ENCODE measurements at places on chromosomes 5 and 9.

DNA sequence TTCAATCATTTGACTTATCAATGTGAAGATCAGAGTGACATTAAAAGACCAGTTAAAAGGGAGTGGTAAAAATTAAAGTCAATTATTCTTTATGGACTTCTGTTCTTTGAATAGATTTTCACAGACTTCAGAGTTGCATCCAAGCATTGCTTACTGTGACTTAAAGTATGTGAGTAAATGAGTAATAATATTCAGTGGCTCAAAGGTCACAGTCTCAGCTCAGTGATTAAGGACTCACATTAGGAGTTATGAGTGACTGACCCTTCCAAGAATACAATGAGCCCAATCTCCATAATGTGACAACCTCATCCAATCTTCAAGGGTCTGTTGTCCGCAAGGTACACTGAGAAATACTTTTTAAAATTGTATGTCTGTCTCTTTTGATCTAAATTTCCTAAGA, 811.2 kb downstream of the BRINP1 start:
- no peak for DNase-seq

- DNase-seq, result no peak
Measured at GRCh38 chr5:74543162-74543995, 97.1 kb downstream of the ENC1 start.

DNA sequence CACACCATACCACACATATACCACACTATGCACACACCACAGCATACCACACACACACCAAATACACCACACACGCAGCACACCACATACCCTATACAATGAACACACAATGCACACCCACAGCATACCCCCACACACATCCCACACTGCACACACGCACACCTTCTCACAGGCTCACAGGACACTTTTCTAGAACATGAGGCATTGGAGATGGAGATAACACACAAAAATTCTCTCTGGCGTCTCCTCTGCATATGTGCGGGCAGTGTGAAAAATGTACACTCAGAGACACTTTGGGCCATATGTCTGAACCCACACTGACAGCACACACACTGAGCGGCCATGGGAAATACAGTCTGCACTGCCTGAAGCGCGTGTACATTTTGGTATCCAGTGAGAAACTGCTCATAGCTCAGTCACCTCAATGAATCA, 278.1 kb downstream of the GADD45G start:
- no peak for DNase-seq

DNA sequence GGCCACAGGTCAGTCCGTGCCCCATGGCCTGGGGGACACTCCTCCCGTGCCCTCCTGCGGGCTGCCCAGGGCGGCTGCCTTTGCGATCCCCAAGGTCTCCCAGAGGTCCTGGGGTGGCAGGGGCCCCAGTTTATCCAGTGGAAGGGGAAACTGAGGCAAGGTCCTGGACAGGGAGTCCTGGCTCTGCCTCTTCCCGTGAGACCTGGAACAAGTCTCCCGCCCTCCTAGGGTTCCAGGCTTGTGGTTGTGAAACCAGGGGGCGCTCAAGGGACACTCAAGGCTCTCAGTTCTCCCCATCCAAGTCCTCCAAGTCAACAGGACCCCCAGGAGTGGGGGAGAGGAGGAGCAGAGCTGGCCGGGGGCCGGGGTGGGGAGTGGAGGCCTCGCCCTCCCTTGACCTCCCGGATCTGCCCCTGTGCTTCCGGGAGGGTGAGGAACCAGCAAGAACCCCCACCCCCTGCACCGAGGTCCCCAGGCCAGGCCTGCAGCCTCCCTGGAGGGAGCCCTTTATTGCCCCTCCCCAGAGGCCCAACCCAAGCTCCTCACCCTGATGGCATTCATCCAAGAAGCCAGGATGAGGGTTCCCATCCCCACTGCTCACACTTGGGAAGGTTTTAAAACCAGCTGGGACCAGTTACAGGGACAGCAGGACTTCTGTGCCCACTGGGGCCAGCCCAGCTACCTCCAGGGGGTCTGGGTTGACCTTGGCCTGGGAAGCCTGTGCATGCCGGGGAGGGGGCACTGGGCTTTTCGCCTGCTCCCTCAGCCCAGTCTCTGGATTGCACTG, 24.7 kb upstream of the TMEM250 start:
- no peak for DNase-seq

- DNase-seq, result no peak
Measured at GRCh38 chr9:36928670-36929349, 105.3 kb downstream of the PAX5 start.

- no peak for DNase-seq
Measured at GRCh38 chr9:109439378-109440116, 58.6 kb downstream of the PTPN3 start.

- no peak for DNase-seq
Measured at GRCh38 chr5:31664566-31664965, 25.6 kb downstream of the PDZD2 start.

DNA sequence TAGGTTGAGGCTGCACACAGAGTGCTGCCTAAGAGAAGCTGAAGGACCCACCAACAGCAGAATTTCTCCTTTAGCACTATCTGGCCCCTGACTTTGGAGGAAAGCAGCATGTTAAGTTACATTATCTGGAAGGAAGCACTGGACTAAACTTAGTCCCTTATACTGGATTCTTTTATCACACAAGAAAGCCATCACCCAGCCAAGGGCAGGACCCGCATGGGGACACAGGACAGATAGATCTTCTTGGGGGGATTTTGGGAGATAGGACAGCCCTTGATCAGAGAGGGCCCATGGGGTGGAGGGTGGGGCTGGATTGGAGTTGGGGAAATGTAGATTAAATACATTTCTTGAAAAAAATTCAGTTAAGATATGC, 14.4 kb downstream of the ANKRD33B start:
- no peak for DNase-seq

- DNase-seq, result no peak
Measured at GRCh38 chr9:130636648-130637020, 27.8 kb upstream of the PRDM12 start.

DNA sequence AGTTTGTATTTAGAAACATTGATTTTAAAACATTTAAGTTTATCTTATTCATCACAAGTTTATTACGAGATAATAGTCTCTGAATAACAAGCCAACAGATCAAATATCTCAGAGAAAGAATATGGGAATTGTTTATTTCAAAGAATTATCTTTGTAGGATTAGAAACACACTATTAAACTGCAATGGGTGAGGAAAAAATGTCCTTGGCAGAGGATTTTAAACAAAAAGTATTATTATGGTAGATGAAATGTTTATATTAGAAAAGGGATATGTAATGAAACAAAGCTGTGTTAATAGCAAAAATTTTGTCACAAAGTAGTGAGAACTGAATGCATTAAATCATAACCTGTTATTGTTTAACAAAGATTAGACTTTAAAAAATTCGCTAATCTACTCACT, 1382.9 kb upstream of the DMAC1 start:
- DNase-seq, result no peak

GRCh38 chr5:43608406-43608805, 5.4 kb downstream of the NNT start:
- DNase-seq, result no peak

DNA sequence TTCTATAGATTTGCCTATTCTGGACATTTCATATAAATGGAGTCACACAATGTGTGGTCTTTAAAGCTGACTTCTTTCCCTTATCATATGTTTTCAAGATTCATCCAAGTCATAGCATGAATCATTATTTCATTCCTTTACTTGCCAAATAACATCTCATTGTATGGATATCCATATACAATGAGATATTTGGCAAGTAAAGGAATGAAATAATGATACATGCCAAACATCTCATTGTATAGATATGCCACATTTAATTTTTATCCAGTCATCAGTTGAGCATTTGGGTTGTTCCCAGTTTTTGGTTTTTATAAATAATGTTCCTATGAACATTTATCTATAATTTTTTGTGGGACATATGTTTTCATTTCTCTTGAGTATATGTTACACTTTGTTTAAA, 20.5 kb upstream of the OR2K2 start:
- no peak for DNase-seq

DNA sequence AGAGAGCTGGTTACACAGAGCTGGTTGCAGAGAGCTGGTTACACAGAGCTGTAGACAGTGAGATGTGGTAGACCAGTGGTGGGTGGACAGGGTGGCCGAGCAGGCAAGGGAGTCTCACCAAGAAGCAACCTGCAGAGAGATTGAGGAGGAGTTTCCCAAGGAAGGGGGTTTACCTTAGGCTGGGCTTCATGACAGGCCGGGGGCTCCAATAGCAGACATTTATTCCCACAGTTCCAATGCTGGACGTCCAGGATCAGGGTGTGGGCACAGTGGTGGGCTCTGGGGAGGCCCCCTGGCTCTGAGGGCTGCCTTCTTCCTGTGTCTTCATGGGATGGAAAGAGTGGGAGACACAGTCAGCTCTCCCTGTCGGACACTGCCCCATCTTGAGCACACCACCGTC, 386.9 kb upstream of the IRX4 start:
- no peak for DNase-seq

DNA sequence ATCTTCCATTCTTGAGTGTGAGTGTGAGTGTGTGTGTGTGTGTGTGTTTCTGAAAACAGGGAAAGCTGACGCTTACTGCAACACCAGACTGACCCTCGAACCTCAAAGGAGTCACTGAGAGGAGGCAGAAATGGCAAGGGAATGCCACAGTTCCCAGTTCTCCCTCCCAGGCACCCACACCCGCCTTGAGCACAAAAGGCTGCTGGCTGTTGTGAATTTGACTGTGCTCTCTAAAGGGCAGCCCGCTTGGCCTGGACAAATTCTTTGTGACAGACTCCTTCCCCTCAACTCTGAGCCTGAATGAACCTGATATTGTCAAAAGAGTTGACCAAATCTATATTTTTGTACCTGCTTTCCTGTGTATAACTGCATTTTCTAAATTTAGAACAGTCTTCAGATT, 245.7 kb upstream of the IRX2 start:
- DNase-seq, result no peak

DNA sequence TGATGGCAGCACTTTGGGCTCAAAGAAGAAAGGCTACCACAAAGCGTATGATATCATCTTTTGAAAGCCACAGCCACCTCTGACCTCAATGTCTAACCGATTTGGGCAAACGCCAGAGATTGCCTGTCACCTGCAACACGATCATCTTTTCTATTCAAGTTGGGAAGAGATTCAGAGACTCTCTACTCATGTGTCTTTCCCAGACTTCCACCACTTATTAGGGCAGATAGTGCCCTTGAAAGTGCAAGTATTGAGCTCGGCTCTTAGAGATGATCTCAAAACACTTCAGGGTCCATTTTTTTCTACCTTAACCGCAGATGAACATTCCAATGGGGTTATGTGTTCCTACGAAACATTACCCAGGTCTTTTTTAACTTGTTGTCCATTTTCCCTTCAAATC, 213.7 kb downstream of the DRD1 start:
- no peak for DNase-seq

DNA sequence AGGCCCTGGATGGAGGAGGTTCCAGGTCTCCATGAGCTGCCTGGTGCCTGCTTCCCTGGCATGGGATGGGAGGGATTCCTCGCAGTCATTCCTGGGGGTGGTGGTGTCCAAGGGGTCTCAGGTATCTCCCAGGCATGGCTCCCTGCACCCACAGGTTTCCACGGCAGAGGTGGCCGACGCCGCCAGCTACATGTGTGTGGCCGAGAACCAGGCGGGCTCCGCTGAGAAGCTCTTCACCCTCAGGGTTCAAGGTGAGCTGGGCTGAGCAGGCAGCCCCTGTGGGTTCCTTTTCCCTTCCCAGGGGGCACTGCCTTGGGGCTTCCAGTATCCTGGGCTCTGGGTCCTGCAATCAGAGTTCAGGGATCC, 61.4 kb upstream of the ASS1 start:
- no peak for DNase-seq

- DNase-seq, result no peak
Measured at GRCh38 chr5:168304349-168304748, 12.9 kb downstream of the WWC1 start.
